Stimulated activated CD4-positive, alpha-beta T cell treated with anti-CD3 and anti-CD28 coated beads, TNF-alpha, amount 100 ng/mL, for 1 hour (primary cell): ENCODE measurements at places on chromosomes 11 and 22.

- no peak for DNase-seq
These were observed 3.2 kb downstream of the NELL1 start for GRCh38 chr11:20672575-20672974.

DNA sequence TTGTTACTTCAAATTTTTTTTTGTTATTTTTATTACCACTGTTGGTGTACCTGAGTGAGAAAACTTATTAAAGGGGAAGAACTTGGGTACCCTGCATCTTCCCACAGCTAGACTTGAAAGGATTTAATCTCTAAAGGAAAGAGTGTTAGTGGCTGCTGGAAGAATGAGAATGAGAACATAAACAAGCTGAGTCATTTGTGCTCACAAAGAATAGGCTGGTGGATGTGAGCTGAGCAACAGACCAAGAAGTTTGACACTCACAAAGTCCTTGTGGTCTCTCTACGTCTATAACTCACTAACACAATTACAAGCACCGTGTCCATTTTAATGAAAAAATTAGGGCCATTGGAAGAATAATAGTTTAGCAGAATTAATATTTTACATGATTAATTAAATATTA lies 217.6 kb upstream of the ANO5 start:
- no peak for DNase-seq

GRCh38 chr11:131912134-131912533 lies 541.7 kb downstream of the NTM start:
- no peak for DNase-seq

DNA sequence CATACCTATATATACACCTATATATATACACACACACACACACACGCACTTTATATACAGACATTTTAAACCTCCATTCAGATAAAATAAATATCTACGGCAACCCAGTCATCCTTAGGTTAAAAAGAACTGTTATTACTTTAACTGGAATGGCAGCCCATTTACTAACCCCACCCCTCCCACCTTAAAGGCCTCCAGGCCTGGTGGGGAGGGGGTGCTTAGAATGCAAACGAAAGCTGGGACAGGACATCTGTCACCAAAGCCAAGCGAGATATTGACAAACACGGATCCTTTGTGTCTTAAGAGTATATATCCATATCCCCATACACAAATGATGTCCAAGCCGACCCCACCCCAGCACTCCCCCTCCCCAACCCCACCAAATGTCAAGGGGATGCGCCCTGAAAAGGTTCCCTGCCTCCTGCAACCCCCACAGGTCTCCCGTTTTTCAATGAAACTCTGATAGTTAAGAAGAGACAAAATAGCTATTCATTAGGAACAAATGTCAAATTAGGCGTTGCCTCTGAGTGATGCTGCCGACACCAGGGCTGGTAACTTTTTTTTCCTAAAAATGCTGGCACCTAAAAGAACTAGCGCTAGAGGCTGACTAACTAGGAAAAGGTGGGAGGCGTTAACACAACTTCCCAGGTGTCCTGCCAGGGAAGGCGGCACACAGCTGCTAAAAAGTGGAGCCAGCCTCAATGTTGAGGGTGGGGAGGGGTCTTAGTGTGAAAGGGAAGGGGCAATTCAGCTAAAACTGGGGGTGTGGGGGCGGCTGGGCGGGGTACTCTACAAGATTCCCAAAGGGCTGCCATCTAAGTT lies 5.6 kb downstream of the MN1 start:
- no peak for DNase-seq

DNA sequence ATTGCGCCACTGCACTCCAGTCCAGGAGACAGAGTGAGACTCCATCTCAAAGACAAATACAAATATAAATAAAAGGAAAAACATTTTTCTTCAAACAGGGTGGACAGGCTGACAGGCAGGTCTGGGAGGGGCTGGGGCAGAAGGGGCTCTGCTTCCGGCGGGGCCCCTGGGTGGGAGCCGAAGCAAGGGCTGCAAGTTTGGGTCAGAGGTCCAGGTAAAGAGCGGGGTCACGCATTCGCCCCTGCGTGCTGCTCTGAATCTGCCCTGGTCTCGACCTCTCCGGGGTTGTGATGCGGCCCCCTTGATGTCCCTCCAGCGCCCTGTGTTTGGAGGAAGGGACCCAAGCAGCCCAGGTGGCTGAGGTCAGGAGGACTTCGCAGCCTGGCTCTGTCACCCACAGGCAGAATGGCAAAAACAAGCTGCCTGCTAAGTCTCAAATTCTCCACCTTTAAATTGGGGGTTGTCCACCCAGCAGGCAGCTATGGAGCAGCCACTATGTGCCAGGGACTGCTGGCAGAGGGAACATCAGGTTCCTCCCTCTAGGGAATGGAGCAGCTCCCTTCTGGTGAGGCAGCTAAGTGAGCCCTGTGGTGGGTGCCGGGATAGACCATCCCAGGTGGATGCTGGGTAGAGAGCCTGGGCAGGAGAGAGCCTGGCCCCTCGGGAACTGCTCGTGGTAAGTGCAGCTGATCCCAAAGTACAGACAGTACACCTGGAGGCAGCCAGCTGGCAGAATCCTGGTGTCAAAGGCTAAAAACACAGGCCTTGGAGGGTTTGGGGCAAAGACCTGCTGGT lies 10.3 kb upstream of the PHF21B start:
- no peak for DNase-seq

DNA sequence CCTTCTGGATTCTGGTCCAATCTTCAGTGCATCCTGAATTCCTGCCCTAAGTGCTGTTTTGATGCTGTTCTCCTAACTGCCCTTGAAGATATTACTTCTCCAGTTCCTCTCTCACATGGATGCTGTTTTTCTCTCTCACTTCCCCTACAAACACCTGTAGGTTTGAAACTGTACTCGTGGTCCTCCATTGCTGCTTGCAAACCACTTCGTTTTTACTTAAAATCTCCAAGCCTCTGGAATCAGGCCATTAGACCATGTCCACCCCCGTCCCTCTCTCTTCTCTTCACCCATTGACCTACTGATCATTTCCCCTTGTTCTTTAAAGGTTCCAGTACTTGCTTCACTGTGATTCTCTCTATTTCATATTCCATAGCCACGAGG lies 988.1 kb downstream of the NTM start:
- DNase-seq = no peak

- no peak for DNase-seq
These were observed 144.3 kb downstream of the TEAD1 start for GRCh38 chr11:12818333-12819015.

DNA sequence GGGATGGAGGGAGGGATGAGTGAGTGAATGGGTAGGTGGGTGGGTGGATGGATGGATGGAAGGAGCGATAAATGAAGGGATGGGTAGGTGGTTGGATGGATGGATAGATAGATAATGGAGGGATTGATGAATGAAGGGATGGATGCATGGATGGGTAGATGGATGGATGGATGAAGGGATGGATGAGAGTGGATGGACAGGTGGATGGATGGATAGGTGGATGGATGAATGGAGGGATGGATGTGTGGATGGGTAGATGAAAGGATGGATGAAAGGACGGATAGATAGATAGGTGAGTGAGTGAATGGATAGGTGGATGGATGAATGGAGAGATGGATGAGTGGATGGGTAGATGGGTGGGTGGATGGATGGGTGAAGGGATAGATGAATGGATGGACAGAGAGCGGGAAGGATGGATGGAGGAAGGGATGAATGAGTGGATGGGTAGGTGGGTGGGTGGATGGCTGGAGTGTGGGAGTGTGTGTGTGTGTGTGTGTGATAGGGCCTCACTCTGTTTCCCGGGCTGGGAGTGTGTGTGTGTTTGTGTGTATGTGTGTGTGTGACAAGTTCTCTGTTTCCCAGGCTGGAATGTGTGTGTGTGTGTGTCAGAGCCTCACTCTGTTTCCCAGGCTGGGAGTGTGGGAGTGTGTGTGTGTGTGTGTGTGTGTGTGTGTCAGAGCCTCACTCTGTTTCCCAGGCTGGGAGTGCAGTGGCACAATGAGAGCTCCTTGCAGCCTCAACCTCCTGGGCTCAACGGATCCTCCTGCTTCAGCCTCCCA lies 2.1 kb upstream of the PRR33 start:
- DNase-seq = no peak
